ENCODE measurements at places on chromosomes 6 and 20.

GRCh38 chr6:137878486-137879285 is 11.6 kb downstream of the TNFAIP3 start:
- no peak for DNase-seq

GRCh38 chr6:35165630-35166071 is 24.5 kb upstream of the TCP11 start:
- no peak for DNase-seq

- DNase-seq: no peak
These were observed 173.6 kb upstream of the CNR1 start for GRCh38 chr6:88339761-88340160.

DNA sequence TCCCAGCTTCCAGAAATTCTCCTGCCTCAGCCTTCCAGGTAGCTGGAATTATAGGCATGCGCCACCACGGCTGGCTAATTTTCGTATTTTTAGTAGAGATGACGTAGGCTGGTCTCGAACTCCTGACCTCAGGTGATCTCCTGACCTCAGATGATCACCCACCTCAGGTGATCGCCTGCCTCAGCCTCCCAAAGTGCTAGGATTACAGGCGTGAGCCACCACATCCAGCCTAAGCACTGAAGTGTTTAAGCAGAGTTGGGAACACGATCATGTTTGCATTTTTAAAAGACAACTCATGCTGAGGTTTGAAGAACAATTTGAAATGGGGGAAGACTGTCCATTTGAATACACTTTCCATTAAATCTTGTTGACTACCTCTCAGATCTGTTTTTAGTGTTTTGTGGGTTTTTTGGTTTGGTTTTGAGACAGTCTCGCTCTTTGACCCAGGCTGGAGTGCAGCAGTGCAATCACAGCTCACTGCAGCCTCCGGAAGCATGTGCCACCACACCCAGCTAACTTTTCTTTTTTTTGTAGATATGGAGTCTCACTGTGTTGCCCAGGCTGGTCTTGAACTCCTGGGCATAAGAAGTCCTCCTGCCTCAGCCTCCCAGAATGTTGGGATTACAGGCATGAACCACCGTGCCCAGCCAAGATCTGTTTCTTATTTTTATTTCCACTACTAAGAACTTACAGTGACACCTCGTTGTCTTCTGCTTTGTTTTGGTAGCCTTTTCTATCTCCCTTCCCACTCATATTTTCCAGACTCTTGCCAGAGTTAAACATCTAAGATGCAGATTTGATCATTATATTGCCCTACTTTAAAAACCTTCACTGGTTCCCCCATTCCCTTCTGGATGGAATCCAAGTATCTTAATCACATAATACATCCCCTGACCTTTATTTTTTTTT is 5.5 kb downstream of the CASP8AP2 start:
- no peak for DNase-seq

Measured in NCI-H187 treated with DMSO at 0.1 percent for 48 hours (cell line).